ENCODE measurements at places on chromosomes 5 and 9.

- no peak for DNase-seq
Observed at GRCh38 chr9:38103340-38103739, 34.3 kb upstream of the SHB start.

DNA sequence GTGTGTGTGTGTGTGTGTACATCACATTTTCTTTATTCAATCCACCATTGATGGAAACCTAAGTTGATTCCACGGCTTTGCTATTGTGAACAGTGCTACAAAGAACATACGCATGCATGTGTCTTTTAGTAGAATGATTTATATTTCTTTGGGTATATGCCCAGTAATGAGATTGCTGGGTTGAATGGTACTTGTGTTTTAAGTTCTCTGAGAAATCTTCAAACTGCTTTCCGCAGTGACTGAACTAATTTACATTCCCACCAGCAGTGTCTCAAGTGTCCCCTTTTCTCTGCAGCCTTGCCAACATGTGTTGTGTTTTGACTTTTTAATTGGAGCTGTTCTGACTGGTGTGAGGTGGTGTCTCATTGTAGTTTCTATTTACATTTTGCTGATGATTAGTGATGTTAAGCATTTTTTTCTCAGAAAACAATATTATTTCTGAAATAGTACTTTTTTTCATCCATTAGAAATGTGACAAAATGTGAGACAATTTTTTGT is 769.7 kb downstream of the TAF11L14 start:
- DNase-seq, result no peak

GRCh38 chr9:123514766-123515165 is 158.8 kb downstream of the CRB2 start:
- no peak for DNase-seq

- no peak for DNase-seq
Observed at GRCh38 chr5:176700239-176700847, 53.1 kb downstream of the TSPAN17 start.

GRCh38 chr5:80958616-80959015 is 1.5 kb upstream of the RASGRF2 start:
- no peak for DNase-seq

DNA sequence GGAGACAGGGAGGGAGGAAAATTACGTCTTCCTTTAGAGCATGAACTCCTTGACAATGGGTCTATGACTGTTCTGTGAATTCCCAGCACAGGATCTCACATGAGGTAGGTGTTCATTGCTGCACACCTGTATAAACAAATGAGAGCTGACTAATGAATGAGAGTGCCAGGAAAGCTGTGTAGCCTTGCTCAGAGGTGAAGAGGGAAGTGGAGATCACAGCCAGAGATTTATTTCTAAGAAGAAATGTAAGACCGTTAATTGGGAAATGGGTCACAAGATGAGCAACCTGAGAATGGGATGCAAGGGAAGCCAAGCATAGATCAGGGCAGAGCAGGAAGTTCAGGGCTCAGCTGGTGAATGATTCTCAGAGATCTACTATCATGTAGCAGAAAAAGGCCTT is 295.1 kb downstream of the CDK5RAP2 start:
- no peak for DNase-seq

- no peak for DNase-seq
Observed at GRCh38 chr5:110815916-110816605, 77.3 kb downstream of the SLC25A46 start.

DNA sequence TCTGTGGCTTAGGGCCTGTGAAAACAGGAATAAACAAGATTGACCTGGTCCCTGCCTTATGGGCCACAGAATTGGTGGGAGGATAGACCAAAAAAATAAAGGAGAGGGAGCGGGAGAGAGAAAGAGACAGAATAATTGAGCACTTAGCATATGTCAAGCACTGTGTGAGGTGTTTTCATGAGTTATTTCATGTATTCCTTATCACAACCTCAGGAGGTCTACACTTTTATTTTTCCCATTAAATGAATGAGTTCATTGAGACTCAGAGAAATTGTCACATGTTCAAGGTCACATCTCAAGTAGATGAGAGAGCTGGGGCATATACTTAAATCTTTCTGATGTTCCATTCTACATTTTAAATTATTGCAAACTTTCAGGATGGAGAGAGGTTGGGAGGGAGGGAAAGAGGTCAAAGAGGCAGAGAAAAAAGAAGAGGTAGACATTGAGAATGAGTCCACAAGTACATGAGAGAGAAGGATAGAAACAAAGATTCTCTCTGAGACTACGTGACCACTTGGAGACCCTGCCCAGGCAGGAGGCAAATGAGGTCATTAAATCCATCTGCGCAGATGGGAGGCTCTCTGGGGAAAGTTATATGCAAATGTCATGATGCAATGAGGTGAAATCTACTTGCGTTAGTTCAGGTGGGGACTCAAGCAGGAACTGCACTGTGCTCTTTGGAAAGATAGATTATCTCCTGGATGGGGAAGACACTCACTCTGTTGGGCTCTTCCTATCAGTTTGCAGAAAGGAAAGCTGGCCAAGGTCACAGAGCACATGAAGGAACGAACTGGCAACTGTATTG is 241.5 kb downstream of the PAPPA start:
- no peak for DNase-seq

DNA sequence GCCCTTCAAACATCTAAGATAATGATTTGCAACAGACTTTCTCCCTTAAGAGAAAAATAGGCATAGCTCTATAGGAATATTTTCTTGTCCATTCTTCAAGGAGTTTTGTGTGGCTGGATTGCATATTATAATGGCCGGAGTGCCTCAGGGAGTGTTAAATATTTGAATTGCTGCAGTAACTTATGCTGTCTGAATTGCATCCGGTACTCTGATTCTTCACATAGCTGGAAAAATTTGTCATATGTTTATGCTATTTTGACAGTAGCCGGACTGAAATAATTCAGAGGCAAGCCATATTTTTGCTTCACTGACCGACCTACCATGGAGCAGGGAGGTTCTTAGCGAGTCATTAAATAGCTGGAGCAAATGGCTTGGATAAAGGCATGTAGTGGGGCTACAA is 621.0 kb downstream of the ACTL7B start:
- no peak for DNase-seq

DNA sequence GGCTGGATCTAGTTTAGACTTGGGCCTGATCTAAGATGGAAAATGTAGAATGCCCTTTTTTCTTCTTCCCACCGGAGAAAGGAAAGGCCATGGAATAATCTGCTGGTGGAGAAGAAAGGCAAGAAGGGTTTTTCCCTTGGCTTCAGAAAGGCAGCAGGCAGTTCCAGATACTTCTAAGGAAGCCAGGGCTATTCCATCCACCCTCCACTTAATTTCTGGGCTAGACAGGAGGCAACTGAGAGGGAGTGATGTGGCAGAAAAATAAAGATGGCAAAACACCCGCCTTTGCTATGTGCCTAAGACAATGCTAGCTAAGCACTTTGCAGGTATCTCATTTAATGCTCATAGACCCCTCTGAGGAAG is 9.9 kb downstream of the MYOZ3 start:
- no peak for DNase-seq

GRCh38 chr5:56476487-56476856 is 243.3 kb upstream of the ANKRD55 start:
- DNase-seq, result peak; percentile 11

GRCh38 chr5:139835656-139836055 is 40.0 kb downstream of the PSD2 start:
- no peak for DNase-seq

DNA sequence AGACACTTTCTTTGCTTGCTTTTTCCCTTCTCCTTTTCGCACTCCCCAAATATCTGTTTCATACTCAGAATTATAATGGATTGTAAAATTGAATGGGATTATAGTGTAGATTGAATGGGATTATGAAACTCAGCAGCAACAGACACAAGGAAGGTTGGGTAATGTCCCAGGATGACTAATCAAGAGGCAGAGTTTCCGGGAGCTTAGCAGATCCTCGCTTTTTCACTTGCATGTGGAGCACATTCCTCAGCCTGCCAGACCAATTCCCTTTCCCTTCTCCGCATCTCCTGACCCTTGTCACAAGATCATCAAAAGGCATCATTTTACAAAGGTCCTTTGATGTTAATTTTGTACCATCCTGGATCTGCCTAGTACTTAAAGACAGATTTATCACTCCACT is 55.1 kb upstream of the SLC1A1 start:
- DNase-seq, result peak; percentile 2

DNA sequence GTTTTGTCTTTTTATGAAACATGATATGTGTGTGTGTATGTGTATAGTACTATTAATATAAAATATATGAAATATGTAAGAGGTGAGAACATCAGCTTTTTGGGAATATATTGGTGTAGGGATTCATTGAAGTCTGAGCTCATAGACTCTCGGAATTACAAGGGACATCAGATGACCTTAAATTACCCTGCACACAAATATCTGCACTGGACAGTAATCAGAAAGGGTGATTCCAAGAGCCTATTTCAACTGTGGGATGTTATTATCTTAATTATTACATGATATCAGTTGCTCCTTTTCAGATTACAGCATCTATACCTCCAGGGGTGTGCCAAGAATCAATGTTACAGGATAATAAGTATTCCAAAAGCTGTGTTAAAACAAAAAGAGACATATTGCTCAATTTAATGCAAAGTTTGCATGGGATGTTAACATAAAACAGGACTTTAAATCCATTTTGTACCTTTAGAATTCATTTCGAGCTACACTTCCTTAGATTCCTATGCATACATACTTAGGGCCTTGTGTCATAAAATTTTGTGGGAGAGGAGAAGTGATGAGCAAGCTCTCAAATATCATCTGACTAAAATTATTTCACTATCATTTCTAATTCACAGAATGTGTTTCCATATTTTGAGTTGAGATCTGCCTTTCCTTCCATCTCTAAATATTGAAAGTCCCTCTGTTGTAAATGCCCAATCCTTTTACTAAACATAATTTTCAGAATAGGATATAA is 365.2 kb downstream of the BRINP1 start:
- no peak for DNase-seq

- DNase-seq, result no peak
Observed at GRCh38 chr9:33818167-33818846, 1.3 kb downstream of the UBE2R2 start.

GRCh38 chr5:19270153-19270552 is 717.8 kb downstream of the CDH18 start:
- no peak for DNase-seq

DNA sequence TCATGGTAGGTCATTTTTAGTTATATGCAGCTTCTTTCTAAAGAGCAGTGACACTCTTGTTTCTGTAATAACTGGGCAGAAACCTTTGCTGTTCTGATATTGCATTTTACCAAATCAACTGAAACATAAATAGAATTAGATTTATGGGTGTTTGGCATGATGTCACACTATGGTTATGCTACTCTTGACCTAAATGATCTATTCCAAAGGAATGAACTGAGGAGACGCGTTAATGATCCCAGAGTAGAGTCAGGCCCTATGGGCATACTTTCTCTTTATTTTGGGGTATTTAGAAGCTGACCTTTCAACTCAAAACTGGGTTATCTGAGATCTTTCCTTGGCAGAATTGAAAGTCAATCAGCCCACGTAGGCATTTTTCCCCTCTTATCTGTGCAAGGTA is 146.8 kb upstream of the ADAMTSL1 start:
- peak; percentile 8 for DNase-seq
